HT-29 (cell line): ENCODE measurements at places on chromosomes 16 and 17. TPM values are rescaled to one million over a fixed set of nuclear protein-coding genes. Genes with fewer than 3 reads are reported as not detected.
A peak's percentile ranks its signal among the peaks of the same experiment; 100 is the strongest.

- DNase-seq, result no peak
Observed at GRCh38 chr17:10428781-10429180, 7.0 kb upstream of the MYH8 start.

DNA sequence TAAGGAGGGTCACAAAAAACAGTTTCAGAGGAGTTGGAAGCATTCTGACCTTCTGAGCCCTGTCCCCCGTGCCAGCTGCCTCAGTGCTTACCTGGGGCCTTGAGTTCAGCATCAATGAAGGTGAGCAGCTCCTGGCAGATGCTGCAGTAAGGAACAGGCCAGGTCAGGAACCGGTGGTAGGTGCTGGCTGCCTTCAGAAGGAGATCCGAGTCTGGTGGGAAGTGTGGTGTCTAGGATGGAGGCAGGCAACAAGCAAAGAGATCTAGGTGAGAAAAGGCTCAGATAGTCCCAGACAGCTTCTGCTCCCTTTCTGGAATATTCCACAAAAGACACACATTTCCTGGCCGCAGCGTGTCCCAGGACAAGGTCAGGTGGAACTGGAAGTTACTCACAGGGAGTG lies 37.2 kb upstream of the PIK3R6 start:
- DNase-seq, result no peak

The PITPNM3 gene
- 3.6 and 4.0 TPM in 2 replicates for total RNA-seq

DNA sequence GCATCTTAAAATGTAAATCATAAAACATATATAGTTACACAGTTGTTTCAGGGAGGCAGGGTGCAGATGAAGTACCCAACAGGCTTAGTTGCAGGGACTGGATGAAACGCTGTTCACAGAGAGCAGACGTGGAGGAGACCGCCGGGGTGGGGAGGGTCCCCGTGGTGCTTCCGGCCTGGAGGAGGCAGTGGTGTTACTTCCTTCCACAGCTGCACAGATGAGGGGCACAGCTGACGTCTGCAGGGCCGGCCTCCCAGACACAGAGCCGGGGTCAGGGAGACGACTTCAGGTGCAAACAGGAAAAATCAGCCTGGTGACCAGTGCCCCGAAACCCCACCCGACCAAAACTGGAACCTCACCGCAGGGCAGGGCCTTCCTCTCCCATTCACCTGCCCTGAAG lies 17.1 kb downstream of the SPIRE2 start:
- DNase-seq, result no peak

The GINS3 gene
- 9.9 and 11.9 TPM in 2 replicates for total RNA-seq

DNA sequence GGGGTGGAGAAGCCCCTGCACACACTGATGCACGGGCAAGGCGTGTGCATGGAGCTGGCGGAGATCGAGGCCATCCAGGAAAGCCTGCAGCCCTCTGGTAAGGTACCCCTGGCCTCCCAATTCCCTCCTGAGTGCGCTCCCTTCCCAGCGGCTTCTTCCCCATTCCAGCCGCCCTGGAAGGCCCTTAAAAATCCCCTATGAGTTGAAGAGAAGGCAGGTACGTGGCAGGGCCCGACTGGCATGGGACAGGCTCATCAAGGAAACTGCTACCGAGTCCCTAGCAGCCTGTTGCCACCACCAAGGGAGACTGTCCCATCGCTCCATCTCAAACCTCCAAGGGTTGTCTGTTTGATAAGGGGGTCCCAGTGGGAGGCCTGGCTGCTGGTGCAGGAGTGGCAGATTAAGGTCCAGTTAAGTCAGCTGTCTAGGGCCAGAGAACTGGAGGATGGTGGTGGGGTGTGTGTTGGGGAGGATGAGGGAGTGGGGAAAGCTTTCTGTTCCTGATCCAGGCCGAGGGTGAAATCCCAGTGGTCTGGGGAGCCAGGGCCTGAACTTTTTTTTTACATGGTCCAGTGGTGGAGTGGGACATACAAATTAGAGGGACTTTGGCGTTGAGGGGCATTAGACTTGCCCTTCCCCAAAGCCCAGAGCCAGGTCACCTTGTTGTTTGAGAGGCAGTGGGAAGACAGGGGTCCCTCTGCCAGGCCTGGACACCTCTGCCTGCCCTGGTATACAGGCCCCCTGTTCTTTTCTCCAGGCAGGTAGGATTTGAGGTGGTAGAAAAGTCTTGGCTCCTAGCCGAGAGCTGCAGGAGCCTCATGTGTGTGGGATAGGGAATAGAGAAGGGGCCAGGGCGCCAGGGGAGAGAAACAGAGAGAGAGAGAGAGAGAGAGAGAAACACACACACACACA lies 994 bp downstream of the IGFBP4 start:
- peak; percentile 38 for DNase-seq

The CACNG4 gene
- total RNA-seq, result 6.2 and 6.3 TPM in 2 replicates

The TSNAXIP1 gene
- 1.1 TPM in 1 of 2 replicates, not detected in the other for total RNA-seq

- no peak for DNase-seq
Observed at GRCh38 chr17:77462090-77462489, 321.3 kb downstream of the SEC14L1 start.

- DNase-seq, result peak; percentile 92
Observed at GRCh38 chr17:78736526-78737079, 45.5 kb downstream of the CYTH1 start.

The CHP2 gene
- 0.08 and 0.56 TPM in 2 replicates for total RNA-seq

- no peak for DNase-seq
Observed at GRCh38 chr17:20825539-20825938, 217.3 kb downstream of the USP22 start.

DNA sequence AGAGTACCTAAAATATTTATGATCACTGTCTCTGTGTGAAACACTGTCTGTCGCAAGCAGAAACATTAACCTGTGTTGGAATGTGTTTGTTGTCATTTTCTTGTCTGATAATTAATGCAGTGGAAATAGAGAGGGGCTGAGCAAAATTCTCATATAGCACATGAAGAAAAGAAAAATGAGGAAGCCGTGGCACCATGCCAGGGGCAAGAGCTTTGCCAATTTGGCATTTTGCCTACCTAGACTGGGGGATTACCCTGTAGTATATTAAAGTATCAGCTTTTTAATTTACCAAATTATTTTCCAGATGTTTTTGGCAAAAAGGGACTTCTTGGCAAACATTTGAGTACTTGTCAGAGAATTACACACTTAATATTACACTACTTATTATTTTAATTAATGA lies 1326.6 kb upstream of the GOT2 start:
- DNase-seq, result no peak
